SJCRH30 (cell line): ENCODE measurements at places on chromosomes 1 and 21. TPM values are rescaled to one million over a fixed set of nuclear protein-coding genes. Genes with fewer than 3 reads are reported as not detected.

B3GALT5 gene
- total RNA-seq: 4.8 and 5.4 TPM in 2 replicates

- H3K4me3 ChIP-seq: no peak overlapping the region
- H3K36me3 ChIP-seq: no peaks in the 10 kb centered on the region
- no peaks in the 10 kb centered on the region for H3K27me3 ChIP-seq
- H3K4me1 ChIP-seq: peaks cover 16% of the 10 kb centered on the region
- DNase-seq: no peak
These were observed 69.6 kb upstream of the GJB5 start for GRCh38 chr1:34685225-34685624.

CD48 gene
- not detected in 2 replicates for total RNA-seq

DNA sequence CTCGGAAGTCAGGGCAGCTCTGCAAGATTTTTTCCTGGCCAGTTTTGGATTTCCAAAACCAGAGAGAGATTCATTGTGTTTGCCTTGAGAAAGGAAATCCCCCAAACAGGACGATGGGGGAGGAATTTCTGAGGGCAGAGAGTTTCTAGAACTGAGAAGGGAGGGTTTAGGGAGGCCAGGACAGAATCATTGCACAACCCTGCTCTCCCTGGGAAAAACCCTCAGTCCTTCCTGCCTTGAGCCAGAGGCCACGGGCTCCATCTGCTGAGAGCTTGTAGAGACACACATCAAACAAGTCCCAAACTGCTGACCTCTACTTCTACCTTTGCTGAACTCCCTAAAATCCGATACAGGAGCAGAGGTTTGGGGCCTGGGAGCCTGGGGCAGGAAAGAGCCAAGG, 99.7 kb downstream of the NMNAT2 start:
- H3K27ac ChIP-seq: no peak overlapping the region
- H3K36me3 ChIP-seq: no peaks in the 10 kb centered on the region
- peak; percentile 40 for DNase-seq
- no peaks in the 10 kb centered on the region for H3K4me1 ChIP-seq

DNA sequence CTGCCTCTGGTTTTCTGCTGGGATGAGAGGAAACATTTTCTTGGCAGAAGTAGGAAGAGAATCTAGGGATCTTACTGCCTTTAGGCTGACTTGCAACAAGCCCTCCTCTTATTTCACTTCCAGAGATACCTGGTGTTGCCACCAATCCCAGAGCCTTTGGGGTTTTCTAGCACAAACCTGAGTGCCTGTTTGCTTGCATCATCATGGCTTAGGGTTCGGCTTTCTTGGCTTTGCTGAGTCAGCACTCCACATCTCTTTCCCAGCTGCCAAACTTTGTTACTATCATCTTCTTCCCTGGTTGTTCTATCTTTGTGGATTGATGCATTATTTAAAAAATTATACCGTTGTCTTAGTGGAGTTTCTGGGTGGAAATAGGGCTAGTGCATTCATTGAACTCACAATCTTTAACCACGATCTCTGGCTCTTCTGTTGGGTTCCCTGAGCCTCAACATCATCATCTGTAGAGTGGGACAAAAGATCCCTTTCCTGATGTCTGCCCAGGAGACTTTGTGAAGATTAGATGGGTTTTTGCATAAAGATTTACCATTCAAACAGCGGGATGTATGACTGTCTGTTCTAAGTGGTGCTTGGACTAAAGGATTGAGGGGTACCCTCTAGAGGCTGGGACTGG, 76.6 kb upstream of the SELENON start:
- H3K27ac ChIP-seq: no peak overlapping the region
- H3K27me3 ChIP-seq: no peaks in the 10 kb centered on the region
- peak; percentile 50 for DNase-seq
- H3K4me3 ChIP-seq: no peak overlapping the region
- peaks cover 2% of the 10 kb centered on the region; the same call in 1 of the 2 replicates for H3K36me3 ChIP-seq

DNA sequence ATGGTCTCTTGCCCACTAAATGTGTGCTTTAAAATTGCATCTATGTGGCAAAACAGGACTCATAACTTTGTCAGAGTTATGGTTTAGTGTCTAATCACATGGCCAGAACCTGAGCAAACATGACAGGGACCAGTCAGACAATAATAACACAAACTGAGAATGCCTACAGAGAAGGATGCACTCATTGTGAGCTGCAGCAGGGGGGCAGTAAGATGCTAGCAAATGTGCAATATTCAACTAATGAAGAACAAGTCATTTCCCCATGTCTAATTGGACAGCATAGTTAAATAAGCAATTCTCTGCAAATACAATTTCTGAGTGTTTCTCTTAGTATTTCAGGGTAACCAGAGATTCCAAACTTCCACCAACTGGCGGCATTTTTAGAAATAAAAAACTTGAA, 30.8 kb downstream of the SPAG17 start:
- peak overlapping the region; percentile 69 for H3K27ac ChIP-seq
- peaks cover 22% of the 10 kb centered on the region for H3K4me1 ChIP-seq
- no peaks in the 10 kb centered on the region for H3K36me3 ChIP-seq
- DNase-seq: peak; percentile 65
- H3K4me3 ChIP-seq: no peak overlapping the region
- H3K27me3 ChIP-seq: no peaks in the 10 kb centered on the region

- H3K27me3 ChIP-seq: no peaks in the 10 kb centered on the region
- H3K36me3 ChIP-seq: no peaks in the 10 kb centered on the region
- no peak for DNase-seq
- H3K4me1 ChIP-seq: peaks cover 11% of the 10 kb centered on the region
These were observed 69.1 kb downstream of the LAMC1 start for GRCh38 chr1:183092350-183092749.

DNA sequence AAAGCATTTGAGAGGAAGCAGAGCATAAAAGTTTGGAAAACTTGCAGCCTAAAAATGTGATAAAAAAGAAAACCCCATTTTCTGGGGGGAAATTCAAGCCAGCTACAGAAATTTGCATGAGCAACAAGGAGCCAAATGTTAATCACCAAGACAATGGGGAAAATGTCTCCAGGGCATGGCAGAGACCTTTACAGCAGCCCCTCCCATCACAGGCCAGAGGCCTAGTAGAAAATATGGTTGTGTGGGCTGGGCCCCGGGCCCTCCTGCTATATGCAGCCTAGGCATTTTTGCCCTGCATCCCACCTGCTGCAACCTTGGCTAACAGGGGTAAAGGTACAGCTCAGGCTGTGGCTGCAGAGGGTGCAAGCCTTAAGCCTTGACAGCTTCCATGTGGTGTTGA, 299.6 kb upstream of the NCAM2 start:
- no peaks in the 10 kb centered on the region for H3K27me3 ChIP-seq
- DNase-seq: no peak
- no peaks in the 10 kb centered on the region for H3K36me3 ChIP-seq
- H3K4me1 ChIP-seq: no peaks in the 10 kb centered on the region

PCP4L1 gene
- 0.28 TPM in 1 of 2 replicates, not detected in the other for total RNA-seq

SPRR1A gene
- total RNA-seq: not detected in 2 replicates

DNA sequence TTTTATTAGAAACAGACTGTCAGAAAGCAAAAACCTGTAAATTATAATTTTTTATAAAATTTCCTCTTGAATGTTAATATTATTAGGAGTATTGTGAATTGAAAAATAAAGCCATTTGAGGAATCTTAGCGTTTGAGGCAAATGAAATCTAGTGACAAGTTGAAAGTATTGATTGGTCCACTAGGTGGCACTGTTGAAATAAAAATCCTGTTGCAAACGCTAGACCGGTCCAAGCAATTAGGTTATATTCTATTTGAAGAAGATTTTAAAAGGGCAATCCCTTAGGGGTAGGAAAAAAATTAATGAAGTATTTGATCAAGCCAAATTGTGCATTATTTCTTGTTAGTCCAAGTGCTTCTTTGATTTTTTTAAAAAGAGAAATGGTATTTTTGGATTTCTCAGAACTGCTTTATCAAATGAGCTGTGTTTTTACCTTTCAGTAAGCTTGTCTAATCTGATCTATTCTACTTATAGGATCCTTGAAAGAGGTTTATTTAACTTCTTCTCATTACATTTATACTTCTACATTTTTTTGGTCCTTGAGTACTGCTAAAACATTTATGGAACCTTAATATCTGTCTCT, 57.7 kb downstream of the ATG4C start:
- H3K4me1 ChIP-seq: no peaks in the 10 kb centered on the region
- H3K27ac ChIP-seq: no peak overlapping the region
- peaks cover 2% of the 10 kb centered on the region for H3K36me3 ChIP-seq
- H3K4me3 ChIP-seq: no peak overlapping the region
- DNase-seq: peak; percentile 84

GRCh38 chr1:119713749-119714456, 2.2 kb downstream of the PHGDH start:
- H3K36me3 ChIP-seq: peaks cover 5% of the 10 kb centered on the region; the same call in 1 of the 2 replicates
- peak overlapping the region; percentile 81 for H3K4me3 ChIP-seq
- no peaks in the 10 kb centered on the region for H3K27me3 ChIP-seq
- DNase-seq: no peak

GRCh38 chr21:31190516-31190915, 152.2 kb upstream of the KRTAP19-8 start:
- peaks cover 9% of the 10 kb centered on the region; the same call in 1 of the 2 replicates for H3K4me1 ChIP-seq
- no peak overlapping the region for H3K27ac ChIP-seq
- H3K27me3 ChIP-seq: no peaks in the 10 kb centered on the region
- H3K36me3 ChIP-seq: no peaks in the 10 kb centered on the region

TSPAN2 gene
- total RNA-seq: 0.02 TPM in 1 of 2 replicates, not detected in the other

DNA sequence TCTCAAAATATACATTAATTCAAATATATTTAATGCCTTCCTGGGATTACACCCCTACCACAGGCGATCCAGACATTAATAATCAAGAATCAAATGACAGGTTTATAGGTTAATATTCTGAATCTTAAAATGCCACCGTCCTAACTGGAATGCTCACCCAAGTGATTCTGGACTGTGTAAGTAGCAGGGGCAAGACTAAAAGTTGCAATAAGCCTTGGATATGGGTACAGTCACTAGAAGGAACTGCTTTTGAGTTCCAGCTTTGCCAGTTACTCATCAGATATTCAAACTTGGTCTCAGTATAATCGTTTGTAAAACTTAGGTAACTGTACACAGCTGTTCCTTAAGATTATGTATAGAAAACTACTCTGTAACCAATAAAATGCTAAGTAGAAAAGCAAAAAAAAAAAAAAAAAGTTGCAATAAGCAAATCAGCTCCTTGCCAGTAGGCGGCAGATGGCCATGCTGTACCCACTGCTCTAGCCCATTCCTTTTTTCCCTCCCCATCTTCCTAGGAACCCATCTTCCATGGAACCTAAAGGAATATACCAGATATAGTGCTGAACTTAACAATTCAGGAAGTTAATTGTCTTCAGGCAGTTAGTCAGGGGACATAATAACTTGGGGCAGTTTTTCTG, 10.5 kb downstream of the RO60 start:
- no peak overlapping the region for H3K4me3 ChIP-seq
- H3K27ac ChIP-seq: no peak overlapping the region
- H3K4me1 ChIP-seq: peaks cover 4% of the 10 kb centered on the region
- H3K36me3 ChIP-seq: peaks cover 3% of the 10 kb centered on the region

DNA sequence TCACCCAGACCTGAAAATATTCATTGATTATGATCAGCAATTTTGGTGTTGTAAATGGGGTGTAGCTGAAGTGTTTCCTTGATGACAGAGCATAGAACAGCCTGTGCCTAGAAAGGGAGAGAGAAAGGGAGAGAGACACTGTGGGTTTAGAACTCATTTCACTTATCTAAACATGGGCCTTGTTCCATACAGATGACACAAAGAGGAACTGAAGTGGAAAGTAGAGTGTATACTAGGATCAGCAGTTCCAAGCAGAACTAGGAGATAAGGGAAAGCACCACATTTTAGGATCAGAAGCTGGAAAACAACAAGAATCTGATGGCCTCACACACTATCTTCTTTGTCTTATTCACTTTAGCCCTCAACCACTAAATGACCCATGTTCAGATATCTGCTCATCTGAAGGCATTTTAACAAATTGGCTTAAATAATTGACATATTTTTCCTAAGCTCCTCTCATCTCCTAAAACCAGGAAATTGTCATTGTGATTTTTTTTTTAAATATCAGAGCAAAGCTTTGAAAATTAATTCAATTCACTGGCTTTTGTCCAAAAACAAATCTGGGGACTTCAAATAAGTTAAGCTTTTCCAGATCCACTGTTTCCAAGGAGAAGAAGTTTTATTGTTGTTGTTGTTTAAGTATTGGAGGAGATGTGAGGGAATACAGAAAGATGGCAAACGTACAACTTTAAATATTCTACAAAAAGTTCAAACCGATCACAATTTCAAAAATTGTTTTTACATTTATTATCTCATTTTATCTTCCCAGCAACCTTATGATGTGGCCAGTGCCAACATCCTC, 103.8 kb downstream of the LYPLAL1 start:
- H3K4me3 ChIP-seq: no peak overlapping the region
- no peak for DNase-seq
- H3K36me3 ChIP-seq: no peaks in the 10 kb centered on the region
- H3K27ac ChIP-seq: no peak overlapping the region
- H3K27me3 ChIP-seq: no peaks in the 10 kb centered on the region

- no peak overlapping the region for H3K27ac ChIP-seq
- no peaks in the 10 kb centered on the region for H3K4me1 ChIP-seq
- DNase-seq: no peak
- H3K4me3 ChIP-seq: no peak overlapping the region
These were observed 44.3 kb upstream of the RGL1 start for GRCh38 chr1:183760661-183761060.

GRCh38 chr21:45486443-45487160, 55.6 kb downstream of the SLC19A1 start:
- 0 out of 2 replicates have a peak, but pooled peaks cover 3% of the 10 kb centered on the region for H3K4me1 ChIP-seq
- H3K27ac ChIP-seq: no peak overlapping the region
- no peaks in the 10 kb centered on the region for H3K27me3 ChIP-seq

DNA sequence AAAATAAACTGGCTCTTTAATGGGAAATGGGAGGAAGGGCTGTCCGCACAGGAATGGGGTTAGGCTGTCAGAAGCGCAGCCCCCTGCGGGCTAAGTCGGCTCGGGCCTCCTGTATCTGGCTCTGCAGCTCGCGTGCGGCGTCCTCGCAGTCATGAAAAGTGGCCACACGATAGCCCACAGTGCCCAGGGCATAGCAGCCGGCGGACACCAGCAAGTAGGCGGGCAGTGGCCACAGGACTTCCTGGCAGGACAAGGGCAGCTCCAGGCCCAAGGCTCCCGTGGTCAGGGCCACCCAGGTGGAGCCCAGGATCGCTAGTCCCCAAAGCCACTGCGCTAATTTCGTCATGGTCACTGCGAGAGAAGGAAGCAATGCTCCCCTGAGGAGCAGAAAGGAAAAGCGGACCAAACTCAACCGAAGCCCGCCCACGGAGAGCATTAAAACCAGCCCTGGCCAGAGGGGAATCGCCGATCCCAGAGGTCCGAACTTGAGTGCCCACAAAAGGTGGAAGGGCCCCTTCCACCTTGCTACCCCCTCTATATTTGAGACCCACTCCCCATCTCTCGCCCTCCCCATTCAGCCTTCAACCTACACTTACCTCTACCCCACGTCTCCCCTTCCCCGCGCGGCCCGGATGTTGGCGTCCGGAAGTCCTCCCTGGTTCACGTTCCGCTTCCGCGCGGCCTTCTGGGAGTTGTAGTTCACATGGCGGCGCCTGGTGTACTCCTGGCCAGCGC, at the start of gene DPM3:
DPM3 (minus strand) TSS at position 637 of the 735 bp plus-strand sequence; CDS start at position 346, 291 bp downstream.
- H3K4me3 ChIP-seq: peak within 1 kb of the TSS; percentile 88
- DNase-seq: peak; percentile 88
- H3K4me1 ChIP-seq: no peaks in the 10 kb centered on the region; the same call in 1 of the 2 replicates
- H3K36me3 ChIP-seq: no peaks in the 10 kb centered on the region
- H3K27ac ChIP-seq: peak within 1 kb of the TSS; percentile 80
